ENCODE measurements at places on chromosomes 12 and 14. TPM values are rescaled to one million over a fixed set of nuclear protein-coding genes. Genes with fewer than 3 reads are reported as not detected.

Gene CCDC63
- total RNA-seq: not detected

DNA sequence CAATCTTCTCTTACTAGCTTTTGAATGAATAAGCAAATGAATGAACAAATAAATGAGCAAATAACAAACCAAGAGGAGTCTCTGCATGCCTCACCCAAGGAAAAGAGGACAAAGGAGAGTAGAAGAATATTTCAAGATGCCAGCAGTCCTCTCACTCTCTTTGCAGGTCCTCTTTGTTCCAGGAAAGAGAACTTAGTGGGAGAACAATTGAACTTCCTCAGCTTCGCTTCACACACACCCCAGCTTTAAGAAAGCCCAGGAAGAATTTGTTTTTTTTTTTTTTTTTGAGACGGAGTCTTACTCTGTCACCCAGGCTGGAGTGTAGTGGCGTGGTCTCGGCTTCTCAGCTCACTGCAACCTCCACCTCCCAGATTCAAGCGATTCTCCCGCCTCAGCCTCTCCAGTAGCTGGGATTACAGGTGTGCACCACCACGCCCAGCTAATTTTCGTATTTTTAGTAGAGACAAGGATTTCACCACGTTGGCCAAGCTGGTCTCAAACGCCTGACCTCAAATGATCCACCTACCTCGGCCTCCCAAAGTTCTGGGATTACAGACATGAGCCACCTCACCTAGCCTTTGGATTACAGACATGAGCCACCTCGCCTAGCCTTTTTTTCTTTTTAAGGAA, 20.4 kb downstream of the KRT18 start:
- DNase-seq: no peak
- H3K27me3 ChIP-seq: no peaks in the 10 kb centered on the region
- no peak overlapping the region for H3K4me3 ChIP-seq
- H3K27ac ChIP-seq: no peak overlapping the region

GRCh38 chr12:111012918-111013317, 92.5 kb upstream of the MYL2 start:
- no peaks in the 10 kb centered on the region for H3K36me3 ChIP-seq
- DNase-seq: no peak

GRCh38 chr14:33859306-33859705, 91.6 kb downstream of the EGLN3 start:
- H3K27me3 ChIP-seq: 0 out of 2 replicates have a peak, but pooled peaks cover 1% of the 10 kb centered on the region
- no peaks in the 10 kb centered on the region for H3K4me1 ChIP-seq
- no peak overlapping the region for H3K4me3 ChIP-seq
- DNase-seq: no peak
- H3K36me3 ChIP-seq: no peaks in the 10 kb centered on the region

DNA sequence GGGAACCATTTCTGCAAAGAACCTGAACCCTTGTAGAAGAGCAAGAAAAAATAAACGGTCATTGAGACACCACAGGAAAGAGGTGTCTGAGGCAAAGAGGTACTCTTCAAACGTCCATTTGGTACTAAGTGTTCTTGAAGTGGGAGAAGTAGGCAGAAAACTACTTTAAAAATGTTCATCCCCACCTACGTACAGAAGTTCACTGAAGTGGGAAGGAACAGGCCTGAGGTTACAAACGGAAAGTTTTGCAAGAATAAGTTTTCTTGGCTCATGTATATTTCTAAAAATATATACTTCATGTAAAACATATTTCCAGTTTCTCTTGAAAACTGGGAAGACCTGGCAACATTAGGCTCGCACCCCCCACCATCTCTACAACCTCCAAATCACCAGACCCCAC, 61.2 kb downstream of the STXBP6 start:
- no peak overlapping the region for H3K27ac ChIP-seq
- no peak for DNase-seq
- H3K27me3 ChIP-seq: no peaks in the 10 kb centered on the region
- peaks cover 9% of the 10 kb centered on the region for H3K4me1 ChIP-seq

DNA sequence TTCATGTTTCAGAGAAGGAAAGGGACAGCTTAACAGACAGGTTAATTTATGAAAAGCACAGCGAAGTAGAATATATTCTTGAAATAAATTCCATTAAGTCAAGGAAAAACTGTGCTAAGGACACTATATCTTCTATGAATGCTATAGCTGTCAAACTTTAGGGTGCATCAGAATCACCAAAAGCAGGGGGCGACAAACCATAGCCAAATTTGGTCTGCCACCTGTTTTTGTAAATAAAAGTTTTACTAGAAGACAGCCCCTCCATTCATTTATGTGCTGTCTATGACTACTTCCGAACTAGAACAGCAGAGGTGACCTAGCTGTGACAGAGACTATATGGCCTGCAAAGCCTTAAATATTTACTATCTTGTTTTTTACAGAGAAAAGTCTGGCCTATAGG, 25.9 kb downstream of the PPP4R3A start:
- H3K4me1 ChIP-seq: no peaks in the 10 kb centered on the region
- H3K4me3 ChIP-seq: no peak overlapping the region
- peaks cover 92% of the 10 kb centered on the region for H3K36me3 ChIP-seq
- H3K27ac ChIP-seq: no peak overlapping the region

DNA sequence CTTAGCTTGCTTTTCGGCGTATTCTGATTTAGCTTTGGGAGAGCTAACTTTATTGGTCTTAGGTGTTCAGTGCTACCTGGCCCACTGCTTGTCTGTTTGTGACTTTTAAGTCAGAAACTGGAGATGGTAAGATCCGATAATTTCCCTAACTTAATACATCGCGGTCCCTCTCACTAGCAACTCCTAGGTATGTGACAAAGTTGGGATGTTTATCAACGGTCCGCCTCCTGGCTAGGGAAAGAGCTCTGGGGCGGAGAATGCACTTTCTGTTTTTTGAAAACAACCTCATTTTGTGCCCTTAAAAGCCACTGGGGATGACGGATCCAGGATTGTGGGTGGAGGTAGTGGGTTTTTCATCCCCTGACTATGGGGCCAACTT, 1.2 kb downstream of the CDKN1B start:
- peaks cover 55% of the 10 kb centered on the region for H3K4me1 ChIP-seq
- H3K36me3 ChIP-seq: 0 out of 2 replicates have a peak, but pooled peaks cover 1% of the 10 kb centered on the region
- H3K4me3 ChIP-seq: peak overlapping the region; percentile 92

Gene MRPL42
- 224 TPM for total RNA-seq

- no peak overlapping the region for H3K4me3 ChIP-seq
- no peak overlapping the region for H3K27ac ChIP-seq
- DNase-seq: no peak
Measured at GRCh38 chr14:32986791-32987540, 48.3 kb downstream of the NPAS3 start.

GRCh38 chr14:24632336-24632735, 1.7 kb downstream of the GZMB start:
- no peak for DNase-seq
- no peak overlapping the region for H3K4me3 ChIP-seq
- H3K27ac ChIP-seq: no peak overlapping the region
- no peaks in the 10 kb centered on the region for H3K27me3 ChIP-seq
- H3K4me1 ChIP-seq: no peaks in the 10 kb centered on the region

Gene OR4E2
- not detected for total RNA-seq

Gene CHMP4A
- 140 TPM for total RNA-seq

GRCh38 chr12:122610911-122611310, 83.9 kb downstream of the KNTC1 start:
- no peaks in the 10 kb centered on the region for H3K27me3 ChIP-seq
- H3K36me3 ChIP-seq: peaks cover 41% of the 10 kb centered on the region
- no peak for DNase-seq
- no peak overlapping the region for H3K4me3 ChIP-seq

Gene MYH7
- 0.04 TPM for total RNA-seq

Gene AQP2
- total RNA-seq: not detected

Gene ATXN3
- 17.3 TPM for total RNA-seq

Gene RAD9B
- total RNA-seq: 0.38 TPM

Gene TMCC3
- total RNA-seq: not detected

DNA sequence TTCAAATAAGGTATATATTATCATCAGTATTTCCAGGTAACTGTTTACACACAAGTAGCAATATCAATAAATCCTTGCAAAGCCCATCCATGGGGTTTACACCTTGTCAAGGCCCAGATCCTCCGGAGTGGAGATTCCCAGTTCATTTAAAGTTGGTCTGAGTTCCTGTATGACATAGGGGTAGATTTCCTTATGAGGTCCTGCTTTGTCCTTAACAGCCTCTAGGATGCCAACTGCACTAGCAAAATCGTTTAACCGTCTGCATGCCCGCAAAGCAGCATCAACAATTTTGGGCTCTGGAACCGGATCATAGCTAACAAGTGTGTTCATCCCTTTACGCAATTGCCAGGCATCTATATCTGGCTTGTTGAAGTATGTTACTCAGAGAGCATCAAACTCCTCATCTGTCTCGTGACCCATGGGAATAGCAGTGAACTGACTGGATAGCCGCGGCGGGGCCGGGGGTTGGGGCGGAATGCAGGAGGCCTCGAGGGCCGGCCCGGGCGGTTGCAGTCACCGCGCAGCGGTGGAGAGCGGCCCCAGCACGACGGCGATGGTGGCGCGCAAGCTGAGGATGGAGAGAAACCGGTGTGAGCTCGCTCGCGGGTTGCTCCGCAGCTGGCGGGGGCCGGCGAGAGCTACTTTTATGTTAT, 30.6 kb upstream of the FBXO34 start:
- H3K4me3 ChIP-seq: no peak overlapping the region
- no peaks in the 10 kb centered on the region for H3K36me3 ChIP-seq
- DNase-seq: no peak
- peaks cover 5% of the 10 kb centered on the region for H3K27me3 ChIP-seq
- H3K27ac ChIP-seq: no peak overlapping the region

Gene EML5
- total RNA-seq: 0.13 TPM

DNA sequence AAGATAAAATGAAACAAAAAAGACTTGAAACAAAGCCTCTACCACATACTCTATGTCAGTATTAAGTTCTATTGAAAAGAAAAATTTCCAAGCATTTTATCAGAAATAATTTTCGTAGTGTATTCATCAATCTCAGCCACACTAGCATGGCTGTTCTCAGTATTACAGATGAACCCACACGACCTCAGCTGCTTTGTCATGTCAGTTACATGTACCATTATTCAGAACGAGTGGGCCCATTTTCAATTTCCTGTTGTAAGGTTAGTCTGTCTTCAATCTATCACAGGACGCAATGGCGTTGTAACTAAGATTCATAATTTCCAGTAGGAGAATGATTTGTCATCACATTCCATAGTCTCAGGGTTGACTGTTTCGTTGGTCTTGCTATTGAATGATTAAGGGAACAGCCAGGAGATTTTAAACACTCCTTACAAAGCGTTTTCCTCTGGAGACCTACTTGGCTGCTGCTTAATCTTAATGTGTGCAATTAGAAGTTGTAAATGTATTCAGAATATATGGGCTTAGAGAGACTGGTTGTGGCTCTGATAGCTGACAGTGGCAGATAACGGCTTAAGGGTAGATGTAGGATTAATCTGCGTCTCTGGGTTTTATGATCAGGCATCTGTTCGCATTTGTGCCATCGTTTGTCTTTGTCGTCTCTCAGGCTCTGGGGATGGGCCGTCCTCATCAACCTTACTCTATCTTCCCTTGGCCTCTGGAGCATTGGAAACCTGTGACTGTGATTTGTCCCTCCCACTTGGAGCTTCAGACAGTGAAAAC, 65.4 kb downstream of the GLT1D1 start:
- no peaks in the 10 kb centered on the region for H3K4me1 ChIP-seq
- no peak overlapping the region for H3K4me3 ChIP-seq
- no peaks in the 10 kb centered on the region for H3K36me3 ChIP-seq
- no peak for DNase-seq
- no peaks in the 10 kb centered on the region for H3K27me3 ChIP-seq
- H3K27ac ChIP-seq: no peak overlapping the region

Gene E2F7
- total RNA-seq: 9.1 TPM

Gene SELPLG
- not detected for total RNA-seq

DNA sequence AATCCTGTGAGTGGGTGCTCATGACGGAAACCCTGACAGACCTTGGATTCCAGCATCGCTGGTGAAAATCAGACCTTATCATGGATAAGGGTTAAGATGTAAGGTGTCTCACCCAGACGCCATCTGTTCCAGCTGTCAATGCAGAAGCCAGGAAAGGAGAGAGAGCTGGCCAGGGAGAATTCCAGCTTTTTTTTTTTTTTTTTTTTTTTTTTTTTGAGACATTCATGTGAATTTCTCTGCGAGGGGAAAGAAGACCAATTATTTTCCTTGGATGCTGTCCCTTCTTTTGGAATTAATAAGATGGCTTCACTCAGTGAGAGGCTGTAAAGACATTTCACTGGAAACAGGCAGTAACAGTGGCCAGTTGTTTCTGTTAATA, 1.8 kb downstream of the TRAF3 start:
- H3K4me3 ChIP-seq: peak overlapping the region; percentile 83
- no peaks in the 10 kb centered on the region for H3K27me3 ChIP-seq
- DNase-seq: no peak
- no peaks in the 10 kb centered on the region for H3K36me3 ChIP-seq
- H3K27ac ChIP-seq: no peak overlapping the region

Measured in HepG2 (cell line).